ENCODE measurements at places on chromosomes 2 and 18. TPM values are rescaled to one million over a fixed set of nuclear protein-coding genes. Genes with fewer than 3 reads are reported as not detected.

Gene POTEI
- not detected for total RNA-seq

- H3K36me3 ChIP-seq, result peaks cover 11% of the 10 kb centered on the region
- no peaks in the 10 kb centered on the region for H3K27me3 ChIP-seq
- no peak overlapping the region for H3K4me3 ChIP-seq
- H3K27ac ChIP-seq, result no peak overlapping the region
- H3K4me1 ChIP-seq, result peaks cover 35% of the 10 kb centered on the region
- no peak for DNase-seq
Measured at GRCh38 chr18:35122586-35123224, 81.5 kb downstream of the MAPRE2 start.

DNA sequence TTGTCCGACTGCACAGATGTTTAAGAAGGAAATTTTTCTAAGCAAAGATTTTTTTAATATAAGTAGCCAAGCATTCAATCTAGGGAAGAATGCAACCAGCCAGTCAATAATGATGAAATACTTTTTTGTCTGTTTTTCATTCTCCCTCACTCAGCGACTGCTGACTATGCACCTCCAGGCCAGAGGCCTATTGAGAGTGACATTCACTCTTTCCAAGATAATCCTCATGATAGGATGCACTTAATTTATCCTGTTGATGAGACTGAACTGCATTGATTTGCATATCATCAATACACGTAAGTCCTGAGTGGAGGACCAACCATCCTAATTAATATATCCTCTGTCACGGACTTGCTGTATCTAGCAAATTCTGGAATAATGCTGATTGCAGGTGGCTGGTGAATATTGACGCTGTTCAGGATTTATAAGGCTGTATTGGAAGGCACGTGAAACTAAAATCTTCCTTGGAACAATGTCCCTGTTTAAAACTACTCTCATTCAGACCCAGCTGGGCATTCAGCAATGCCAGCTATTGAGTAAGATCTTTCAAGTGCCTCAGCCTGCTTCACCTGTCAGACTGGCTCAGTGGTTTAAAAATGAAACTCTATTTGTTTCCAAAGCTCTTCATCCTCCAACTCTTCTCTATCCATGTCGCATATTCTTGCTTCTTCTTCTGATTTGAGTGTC, 142.2 kb downstream of the MAP2 start:
- DNase-seq, result no peak
- no peak overlapping the region for H3K27ac ChIP-seq
- H3K36me3 ChIP-seq, result no peaks in the 10 kb centered on the region
- H3K4me1 ChIP-seq, result no peaks in the 10 kb centered on the region

- no peaks in the 10 kb centered on the region for H3K36me3 ChIP-seq
- peaks cover 5% of the 10 kb centered on the region for H3K4me1 ChIP-seq
- H3K27me3 ChIP-seq, result no peaks in the 10 kb centered on the region
- peak overlapping the region; percentile 18 for H3K27ac ChIP-seq
Measured at GRCh38 chr2:196403471-196403870, 232.1 kb upstream of the STK17B start.

GRCh38 chr2:214469728-214470127, 58.9 kb downstream of the VWC2L start:
- H3K27ac ChIP-seq, result no peak overlapping the region
- no peaks in the 10 kb centered on the region for H3K36me3 ChIP-seq
- DNase-seq, result no peak
- H3K4me3 ChIP-seq, result no peak overlapping the region
- no peaks in the 10 kb centered on the region for H3K27me3 ChIP-seq

GRCh38 chr18:22556222-22557167, 138.8 kb upstream of the CTAGE1 start:
- no peaks in the 10 kb centered on the region for H3K4me1 ChIP-seq
- H3K36me3 ChIP-seq, result no peaks in the 10 kb centered on the region
- peak overlapping the region; percentile 74 for H3K27ac ChIP-seq
- peak; percentile 79 for DNase-seq
- H3K4me3 ChIP-seq, result no peak overlapping the region
- H3K27me3 ChIP-seq, result no peaks in the 10 kb centered on the region

DNA sequence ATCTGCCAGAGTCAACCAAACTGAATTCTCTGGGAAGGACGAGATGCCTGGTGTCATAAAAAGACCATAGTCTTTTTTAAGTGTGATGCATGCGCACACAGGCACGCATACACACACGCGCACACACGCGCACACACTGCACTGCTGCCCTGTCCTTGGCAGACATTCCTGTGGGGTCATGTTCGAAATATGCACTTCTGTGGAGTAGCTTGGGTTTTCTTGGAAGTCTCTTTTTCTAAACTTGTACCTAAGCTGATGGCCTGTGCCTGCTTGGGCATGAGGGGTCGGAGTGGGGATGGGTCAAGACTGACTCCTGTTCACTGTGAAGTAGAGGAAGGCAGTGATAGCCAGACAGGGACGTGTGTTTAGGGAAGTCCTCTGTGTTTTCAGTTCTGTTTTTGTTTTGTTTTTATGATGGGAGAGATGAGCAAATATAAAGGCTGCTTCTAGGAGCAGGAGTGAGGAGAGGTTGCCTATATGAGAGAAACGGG, 4.0 kb upstream of the RMC1 start:
- no peak overlapping the region for H3K4me3 ChIP-seq
- H3K27ac ChIP-seq, result no peak overlapping the region
- H3K36me3 ChIP-seq, result no peaks in the 10 kb centered on the region
- DNase-seq, result no peak
